ENCODE measurements at places on chromosomes 2 and 18.

DNA sequence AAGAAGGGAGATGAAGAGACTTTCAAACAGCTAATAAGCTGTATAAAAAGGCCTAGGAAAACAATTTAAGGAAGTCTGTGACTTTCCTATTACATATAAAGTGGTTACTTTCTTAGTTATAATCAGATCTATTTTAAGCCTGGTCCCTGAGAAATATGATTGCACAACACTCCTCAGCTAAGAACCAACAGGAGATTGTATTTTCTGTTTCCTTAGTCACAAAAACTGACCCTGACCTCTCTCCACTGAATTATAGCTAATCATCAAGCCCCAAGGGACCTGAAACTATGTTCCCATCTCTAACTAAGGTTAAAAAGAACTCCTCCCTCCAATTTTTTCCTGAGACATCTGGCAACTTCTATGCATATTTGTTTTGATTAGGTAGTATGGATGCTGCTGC lies 106.9 kb downstream of the ROCK1 start:
- DNase-seq = no peak

GRCh38 chr2:98730053-98730706 lies 752 bp downstream of the MGAT4A start:
- no peak for DNase-seq

DNA sequence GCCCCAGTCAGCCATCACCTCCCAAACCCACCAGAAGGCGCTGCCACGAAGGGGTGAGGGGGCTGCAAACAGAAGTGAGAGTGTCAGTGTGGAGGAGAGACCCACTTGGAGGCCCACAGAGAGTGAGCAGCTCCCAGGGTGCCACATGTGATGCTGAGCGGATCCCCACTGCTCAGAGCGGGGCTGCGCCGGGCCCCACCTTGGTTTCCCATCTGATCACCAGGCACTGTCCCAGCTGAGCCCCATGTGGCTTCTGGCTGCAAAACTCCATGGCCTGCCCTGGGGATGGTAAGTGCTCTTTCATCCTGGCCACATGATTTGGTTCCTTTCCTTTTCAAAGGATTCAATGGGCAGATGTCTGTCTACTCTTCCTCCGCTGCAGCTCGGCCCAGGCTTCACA lies 23.8 kb downstream of the SNORC start:
- DNase-seq = no peak

GRCh38 chr2:850429-850828 lies 100.2 kb upstream of the SNTG2 start:
- no peak for DNase-seq

- no peak for DNase-seq
Observed at GRCh38 chr18:76725445-76725844, 96.9 kb upstream of the ZNF236 start.

GRCh38 chr18:48942086-48942485 lies 8.7 kb downstream of the SMAD7 start:
- DNase-seq = no peak

- no peak for DNase-seq
Observed at GRCh38 chr2:65096948-65097347, 33.0 kb downstream of the RAB1A start.

DNA sequence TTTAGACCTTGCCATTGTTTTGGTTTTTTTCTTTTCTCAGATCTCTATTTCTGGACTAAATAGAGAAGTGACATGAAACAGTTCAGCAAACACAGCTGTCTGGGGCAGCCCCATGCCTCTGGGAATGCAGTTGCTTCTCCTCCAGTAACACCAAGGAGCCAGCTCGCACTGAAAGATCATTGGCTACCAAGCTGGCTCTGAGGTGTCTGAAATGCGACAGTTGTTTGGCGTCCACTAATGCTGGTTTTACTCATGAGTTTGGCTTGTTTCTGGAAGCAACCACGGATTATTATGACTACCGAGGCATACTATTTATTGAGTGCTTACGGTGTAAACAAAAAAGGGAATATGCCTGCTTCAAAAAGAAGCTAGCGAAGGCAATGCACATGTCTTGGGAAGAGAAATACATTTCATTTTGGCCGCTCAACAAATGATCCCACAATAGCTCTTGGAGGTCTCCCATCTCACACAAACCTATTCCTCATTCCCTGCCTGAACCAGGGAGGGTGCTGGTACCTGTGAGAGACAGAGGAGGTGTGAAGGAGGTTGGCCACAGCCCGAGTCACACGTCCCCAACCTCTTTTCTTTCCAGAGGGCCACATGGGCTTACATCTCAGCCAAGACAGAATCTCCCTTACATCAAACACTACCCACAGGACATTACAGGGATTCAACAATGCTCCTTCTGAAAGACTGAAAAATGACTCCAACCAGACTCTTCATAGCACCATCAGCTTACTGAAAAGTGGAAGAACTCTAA lies 37.5 kb upstream of the NEB start:
- DNase-seq = no peak

DNA sequence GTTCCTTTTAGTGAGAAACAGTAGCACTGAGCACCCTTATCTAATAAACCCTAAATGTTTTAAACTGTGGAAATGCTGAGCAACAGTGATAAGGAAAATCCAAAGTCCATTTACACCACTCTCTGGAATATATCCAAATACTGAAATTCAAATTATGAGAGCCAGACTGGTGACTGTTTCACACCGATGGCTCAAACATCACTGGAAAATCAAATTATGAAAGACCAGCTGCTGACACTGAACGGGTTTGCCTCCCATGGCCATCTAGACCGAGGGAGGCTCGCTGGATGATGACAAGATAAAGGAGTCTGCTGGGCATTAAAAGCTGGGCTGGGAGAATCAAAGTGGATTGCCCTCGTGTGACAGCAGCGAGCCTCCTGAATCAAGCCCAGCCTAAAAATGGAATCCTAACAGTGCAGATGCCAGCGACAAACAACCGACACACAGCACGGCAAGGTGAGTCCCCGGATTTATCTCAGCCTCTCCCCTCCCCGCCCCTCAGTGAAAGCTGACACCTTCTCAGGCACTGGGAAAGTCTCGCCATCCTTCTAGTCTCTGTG lies 30.3 kb downstream of the SERPINE2 start:
- DNase-seq = no peak
